ENCODE measurements at places on chromosomes 1 and 21. TPM values are rescaled to one million over a fixed set of nuclear protein-coding genes. Genes with fewer than 3 reads are reported as not detected.
A peak's percentile ranks its signal among the peaks of the same experiment; 100 is the strongest.

The AJAP1 gene
- total RNA-seq, result 0.78 TPM

- DNase-seq, result no peak
These were observed 46.0 kb upstream of the LRIG2 start for GRCh38 chr1:113027007-113027406.

DNA sequence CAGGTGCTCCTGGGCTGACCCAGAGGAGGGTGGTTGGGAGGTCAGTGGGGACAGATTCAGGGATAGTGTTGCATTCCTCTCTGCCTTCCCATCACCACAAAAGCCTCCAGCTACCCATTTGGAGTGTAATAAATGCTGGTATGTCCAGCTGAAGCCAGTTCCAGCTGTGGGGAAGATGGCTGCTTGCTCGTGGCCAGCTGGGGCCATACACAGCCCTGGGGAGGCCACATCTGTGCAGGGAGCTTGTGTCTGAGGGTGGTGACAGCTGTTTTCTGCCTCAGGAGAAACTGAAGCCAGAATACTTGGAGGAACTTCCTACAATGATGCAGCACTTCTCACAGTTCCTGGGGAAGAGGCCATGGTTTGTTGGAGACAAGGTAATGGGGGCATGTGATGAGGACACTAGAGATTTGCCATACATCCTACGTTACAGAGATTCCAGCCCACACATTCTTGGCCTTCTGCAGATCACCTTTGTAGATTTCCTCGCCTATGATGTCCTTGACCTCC, 2.7 kb downstream of the GSTM4 start:
- DNase-seq, result no peak

DNA sequence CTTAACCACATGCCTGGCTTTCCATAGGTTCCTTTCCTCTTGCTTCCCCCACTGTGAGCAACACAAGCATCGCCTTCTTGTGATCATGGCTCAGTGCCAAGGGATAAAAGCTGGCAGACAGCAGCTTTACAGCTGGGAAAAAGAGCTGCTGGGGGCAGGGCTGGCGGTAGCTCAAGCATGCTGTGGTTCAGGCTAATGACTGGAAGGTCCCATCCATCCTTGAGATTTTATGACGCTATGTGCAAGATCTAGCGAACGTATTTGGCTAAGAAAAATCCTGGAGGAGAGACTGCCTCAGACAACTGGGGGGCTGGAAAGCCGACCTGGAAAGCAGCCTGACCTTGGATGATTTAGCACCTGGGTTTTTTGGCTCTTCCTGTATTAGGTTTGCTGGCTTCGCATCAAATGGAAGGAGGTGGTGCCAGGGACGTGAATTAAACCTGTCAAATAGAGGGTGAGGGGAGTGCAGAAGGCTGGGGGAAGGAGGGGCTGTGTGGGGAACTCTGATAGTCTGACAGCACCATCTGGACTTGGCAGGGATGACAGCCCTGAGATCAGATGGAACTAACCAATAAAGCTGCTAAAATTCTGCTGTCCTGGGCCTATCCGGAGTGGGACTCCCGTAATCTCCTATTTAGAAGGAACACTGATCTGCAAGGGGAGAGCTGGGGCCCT, 34.8 kb downstream of the ZMYND12 start:
- DNase-seq, result no peak

DNA sequence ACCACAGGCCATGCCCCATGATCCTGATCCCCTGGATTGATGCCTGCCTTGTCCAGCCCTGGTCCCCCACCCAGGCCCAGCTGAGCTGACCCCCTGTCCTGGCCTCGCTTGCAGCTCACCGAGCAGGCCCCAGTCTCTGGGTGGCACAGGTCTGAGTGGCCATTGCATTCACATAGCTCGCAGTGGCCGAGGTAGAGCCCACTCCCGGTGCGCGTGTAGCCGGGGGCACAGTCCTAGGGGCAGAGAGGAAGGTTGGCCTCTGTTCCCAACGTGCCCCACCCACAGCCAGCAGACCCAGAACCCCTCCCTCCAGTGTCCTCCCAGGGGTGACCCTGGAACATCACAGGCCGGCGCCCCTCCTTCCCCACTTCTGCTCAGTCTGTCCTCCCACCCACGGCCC, 51.9 kb downstream of the LDLRAD2 start:
- no peak for DNase-seq

DNA sequence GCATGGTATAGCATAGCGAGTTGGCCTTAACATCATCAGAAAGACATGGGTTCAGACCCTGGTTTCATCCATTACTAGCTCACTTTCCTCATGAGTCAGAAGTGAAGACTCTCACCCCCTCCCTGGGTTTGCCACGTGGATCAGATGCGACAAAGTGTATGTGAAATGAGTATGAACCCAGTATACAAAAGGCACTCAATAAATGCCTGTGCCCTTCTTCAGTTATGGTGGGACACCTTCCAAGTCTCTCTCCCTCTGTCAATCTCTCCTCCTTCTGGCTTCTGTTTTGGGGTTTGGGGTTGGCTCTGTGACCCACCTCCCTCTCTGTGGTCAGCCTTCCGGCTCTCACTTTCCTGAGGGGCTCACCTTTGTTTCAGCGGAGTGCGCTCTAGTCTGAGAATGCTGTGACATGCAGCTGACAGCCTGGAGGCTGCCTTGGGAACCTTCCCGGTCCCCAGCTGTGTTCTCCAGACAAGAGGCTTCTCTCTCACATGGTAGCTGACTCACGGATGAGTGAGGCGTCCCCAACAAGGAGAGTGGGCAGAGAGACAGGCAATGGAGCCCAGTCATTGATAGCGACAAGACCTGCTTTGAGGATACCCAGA, 155.0 kb upstream of the EDN2 start:
- DNase-seq, result peak; percentile 90

All from activated CD8-positive, alpha-beta T cell treated with anti-CD3 and anti-CD28 coated beads for 36 hours (primary cell).